ENCODE measurements at places on chromosomes 3 and 15. TPM values are rescaled to one million over a fixed set of nuclear protein-coding genes. Genes with fewer than 3 reads are reported as not detected.

RYR3 gene
- total RNA-seq = 0.21 TPM

SLC51B gene
- total RNA-seq = not detected

- DNase-seq = no peak
These were observed 412.7 kb downstream of the ERC2 start for GRCh38 chr3:56055546-56055945.

DNA sequence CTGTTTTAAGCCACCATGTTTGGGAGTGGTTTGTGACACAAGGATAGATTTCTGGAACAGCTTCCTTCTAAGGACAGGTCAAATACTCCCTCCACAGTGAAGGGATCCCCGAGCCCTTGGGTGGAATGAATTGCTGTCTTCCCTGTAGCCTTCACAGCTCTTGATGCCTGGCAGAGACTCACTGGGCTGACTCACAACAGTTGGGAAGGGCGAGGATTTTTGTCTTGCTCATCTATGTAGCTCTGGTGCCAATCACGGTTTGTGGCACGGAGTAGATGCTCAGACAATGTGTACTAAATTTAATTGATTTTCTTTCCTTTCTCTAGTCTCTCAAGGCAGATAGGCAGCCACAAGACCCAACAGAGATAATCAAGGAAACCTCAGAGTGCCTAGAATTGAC, 27.0 kb downstream of the CRYGS start:
- no peak for DNase-seq

GRCh38 chr3:194287374-194287773, 63.8 kb downstream of the CPN2 start:
- no peak for DNase-seq

- DNase-seq = no peak
These were observed 1.7 kb downstream of the TM4SF19 start for GRCh38 chr3:196336319-196337145.

GRCh38 chr3:24495326-24495994, 810 bp upstream of the THRB start:
- peak; percentile 58 for DNase-seq

- peak; percentile 9 for DNase-seq
These were observed 69.8 kb downstream of the CPN2 start for GRCh38 chr3:194281306-194281705.

GRCh38 chr3:172561897-172562640, 38.8 kb upstream of the TNFSF10 start:
- DNase-seq = no peak
